CD8-positive, alpha-beta memory T cell (primary cell): ENCODE measurements at places on chromosomes 5 and 9.

DNA sequence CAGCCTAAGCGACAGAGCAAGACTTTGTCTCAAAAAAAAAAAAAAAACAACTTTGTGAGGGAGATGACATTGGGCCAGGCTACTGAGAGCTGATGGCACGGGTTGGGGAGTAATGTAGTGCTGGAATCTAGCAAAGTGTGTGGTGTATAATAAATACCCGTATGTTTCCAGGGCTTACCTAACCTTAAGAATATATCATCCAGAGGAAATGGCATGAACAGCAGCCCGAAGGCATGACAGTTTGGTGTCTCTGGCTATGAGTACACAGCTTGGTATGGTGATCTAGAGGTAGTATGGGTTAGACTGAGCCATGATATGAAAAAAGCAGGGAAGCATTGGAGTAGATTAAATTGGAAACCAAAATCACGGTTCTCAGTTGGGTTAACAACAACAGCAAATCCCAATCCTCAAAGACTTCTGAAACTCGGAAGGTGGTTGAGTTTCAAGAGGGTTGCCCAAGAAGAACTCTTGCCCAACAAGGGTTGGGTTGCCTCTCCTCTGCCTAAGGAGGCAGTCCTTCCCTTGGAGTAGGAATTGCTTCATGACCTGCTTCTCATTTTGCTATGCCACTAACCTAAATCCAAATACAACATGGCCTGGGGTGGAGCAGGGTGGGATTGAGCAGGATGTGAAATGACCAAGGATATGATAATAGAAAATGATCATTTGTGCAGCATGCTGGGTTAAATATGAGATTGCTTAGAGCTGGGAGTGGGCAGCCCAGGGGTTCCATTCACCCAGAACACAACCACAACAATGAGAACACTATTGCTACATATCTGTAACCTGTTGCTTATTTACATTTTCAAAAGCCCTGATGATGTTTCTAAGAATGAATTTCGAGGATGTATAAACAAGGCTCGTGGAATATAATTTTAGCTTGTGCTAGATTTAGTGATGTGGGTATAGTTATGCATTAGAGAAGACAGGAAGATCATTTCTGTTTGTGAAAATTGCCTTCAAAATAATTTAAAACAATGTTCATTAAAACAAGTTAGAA, 64.6 kb upstream of the ZFR start:
- DNase-seq: no peak

DNA sequence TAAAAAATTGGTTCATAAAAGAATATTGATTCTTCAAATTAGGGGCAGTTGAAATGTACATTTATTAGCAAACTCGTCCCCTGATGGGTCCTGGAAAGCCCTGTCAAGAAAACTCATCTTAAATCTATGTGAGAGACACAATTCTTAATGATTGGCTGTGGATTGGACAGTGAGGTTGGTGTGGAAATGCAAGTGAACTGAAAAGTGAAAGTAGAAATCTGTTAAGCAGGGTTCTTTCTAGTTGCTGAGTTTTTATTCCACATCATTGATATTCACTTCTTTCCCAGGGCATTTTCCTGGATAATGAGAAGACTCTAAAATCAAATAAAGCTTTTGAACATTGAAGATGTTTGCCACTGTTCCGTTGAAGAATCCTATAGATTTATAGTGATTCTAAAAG, 292.4 kb downstream of the MAST4 start:
- no peak for DNase-seq

GRCh38 chr5:72817076-72817481, 618 bp downstream of the TNPO1 start:
- no peak for DNase-seq

DNA sequence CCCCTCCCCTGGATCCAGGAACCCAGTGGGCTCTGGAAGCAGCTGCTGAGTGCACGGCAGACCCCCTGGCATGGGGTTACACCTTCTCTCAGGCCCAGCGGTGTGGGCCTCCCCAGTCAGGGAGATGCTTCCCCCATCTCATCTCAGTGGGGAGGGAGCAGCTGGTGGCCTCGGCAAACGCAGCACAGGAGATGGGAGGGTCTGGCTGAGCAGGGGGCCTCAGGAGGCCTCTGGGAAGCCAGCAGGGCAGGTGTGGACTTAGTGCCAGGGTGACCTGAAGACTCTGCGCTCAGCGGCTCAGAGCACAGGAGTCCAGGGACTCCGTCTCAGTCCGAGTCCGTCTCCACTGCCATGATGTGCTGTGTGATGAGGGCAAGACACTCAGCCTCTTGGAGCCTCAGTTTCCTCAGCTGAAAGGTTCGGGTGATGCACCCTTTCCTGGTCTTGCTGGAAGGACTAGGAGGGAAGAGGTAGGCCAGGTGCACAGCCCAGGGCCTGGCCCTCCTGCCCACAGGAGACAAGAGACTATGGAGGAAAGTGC, 100.6 kb downstream of the GTF3C4 start:
- no peak for DNase-seq

- no peak for DNase-seq
These were observed 138.0 kb downstream of the NUDT12 start for GRCh38 chr5:103424453-103425205.

DNA sequence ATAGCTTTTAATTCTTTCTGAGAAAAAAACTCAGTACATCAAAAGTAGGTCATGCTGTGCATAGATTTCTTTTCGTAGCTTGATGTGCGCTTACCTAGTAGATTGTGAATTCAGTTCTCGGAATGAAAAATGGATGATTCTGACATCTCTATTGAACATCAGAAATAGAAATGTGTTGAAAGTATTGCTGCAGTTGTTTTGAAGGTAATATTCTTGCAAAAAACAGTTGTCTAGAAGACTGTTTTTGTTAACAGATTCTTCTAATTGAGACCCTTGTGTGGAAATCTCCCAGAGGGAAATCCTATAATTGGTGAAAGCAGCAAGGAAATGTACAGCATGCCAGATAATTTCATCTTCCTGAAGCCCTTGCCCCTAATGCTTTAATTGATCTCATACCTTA, 54.5 kb downstream of the MACIR start:
- no peak for DNase-seq

DNA sequence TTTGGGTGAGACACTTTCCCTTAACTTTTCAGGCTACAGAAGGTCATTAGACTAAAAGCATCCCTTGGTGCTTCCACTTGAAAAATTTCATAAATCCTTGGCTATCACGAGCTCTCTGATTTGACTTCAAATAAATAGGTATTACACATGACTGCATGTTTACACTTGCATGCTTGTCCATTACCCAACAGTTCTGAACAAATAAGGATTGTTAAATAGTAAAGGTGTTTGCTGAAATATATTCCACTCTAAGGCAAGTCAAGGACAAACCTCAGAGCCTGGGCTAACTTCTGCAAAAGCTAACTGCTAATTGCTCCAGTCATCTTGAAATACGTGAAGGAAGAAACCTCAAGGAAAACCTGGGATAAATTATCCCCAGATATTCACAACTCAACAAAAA, 14.5 kb downstream of the FBXW2 start:
- no peak for DNase-seq

DNA sequence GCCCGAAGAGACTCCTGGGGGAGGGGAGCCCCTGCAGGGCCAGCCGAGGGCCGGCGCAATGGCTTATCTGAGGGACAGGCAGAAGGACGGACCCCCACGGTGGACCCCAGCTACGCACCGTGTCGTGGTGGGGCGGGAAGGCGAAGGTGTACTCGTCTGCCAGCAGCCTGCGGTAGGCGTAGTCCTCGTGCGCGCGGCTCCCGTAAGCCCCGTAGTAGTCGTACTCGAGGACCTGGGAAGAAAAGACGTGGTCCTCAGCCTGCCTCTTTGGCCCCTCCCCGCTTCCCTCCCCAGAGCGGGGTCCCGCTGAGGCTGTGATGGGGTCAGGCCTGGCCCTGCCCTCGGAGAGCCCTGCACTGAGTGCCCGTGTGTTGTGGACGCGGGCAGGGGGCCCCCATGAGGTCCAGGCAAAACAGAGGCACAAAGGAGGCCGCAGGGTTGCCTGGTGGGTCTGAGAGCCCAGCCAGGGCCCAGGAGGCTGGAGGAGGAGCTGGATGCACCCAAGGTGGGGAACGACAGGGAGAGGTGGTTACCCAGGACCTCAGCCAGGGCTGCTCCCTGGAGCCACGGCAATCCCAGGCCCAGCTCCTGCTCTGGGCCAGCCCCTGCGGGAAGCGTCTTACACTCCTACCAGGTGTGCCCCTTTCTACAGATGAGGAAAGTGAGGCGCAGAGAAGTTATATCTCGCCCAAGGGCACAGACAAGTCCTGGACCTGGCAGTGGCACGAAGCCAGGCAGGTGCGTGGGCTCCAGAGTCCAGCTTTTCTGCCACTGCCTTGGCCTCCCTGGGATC, 35.2 kb downstream of the SARDH start:
- no peak for DNase-seq

DNA sequence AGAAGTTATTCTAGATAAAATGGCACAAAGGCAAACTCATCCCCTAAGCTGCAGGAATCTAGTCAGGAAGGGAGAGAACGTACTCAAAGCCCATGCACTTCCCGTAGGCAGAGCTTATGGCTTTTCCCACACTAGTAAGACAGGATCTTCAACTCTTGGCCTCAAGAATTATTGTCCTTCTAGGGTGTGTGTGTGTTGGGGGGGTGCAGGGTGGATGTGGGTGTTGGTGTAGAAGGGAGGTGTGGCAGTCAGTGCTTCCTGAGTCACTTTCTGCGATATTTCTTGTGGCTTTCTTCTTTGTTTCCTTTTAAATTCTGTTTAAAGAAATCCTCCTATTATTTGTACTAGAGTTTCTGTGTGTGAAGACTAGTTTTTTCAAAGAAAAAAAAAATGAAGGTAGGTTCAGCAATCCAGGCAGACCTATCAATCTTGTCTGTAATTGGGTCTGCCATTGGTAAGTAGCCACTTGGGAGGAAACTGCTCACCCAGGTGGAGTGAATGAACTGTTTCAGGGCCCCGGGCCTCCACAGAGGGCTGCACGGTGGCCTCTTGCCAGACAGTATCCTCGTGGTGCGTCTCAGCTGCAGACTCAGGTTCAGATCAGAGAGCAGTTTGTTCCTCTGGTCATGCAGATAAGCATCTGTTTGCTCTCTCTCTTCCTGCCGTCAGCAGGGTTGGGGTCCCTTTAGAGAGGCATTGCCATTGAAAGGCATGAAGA, 131.9 kb downstream of the NPR3 start:
- DNase-seq: no peak

DNA sequence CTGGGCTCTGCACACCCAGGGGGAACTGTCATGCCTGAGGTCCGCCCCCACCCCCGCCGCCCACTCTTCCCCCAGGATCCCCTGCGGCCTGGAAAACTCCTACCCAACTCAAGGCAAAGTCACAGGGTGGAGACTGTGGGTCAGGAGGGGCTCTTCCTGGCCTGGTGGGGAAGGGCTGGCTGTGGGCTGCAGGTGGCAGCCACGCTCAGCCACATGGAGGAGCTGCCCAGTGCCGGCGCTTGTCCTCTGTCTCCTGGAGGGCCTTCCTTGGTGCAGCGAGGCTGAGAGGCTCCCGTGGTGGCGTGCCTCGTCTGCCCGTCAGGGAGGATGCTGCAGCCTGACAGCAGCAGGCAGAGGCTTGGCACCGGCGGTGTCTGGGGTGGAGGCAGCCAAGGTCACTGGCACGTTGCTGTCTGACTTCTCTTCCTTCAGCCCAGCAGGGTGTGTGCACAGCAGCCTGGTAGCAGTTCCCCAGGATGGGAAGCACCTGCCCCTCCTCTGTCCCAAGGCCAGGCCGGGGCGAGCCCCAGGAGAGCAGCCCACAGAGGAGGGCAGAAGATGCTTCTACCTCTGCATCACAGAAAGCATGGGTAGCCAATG, 78.1 kb downstream of the ADAMTS2 start:
- DNase-seq: no peak

DNA sequence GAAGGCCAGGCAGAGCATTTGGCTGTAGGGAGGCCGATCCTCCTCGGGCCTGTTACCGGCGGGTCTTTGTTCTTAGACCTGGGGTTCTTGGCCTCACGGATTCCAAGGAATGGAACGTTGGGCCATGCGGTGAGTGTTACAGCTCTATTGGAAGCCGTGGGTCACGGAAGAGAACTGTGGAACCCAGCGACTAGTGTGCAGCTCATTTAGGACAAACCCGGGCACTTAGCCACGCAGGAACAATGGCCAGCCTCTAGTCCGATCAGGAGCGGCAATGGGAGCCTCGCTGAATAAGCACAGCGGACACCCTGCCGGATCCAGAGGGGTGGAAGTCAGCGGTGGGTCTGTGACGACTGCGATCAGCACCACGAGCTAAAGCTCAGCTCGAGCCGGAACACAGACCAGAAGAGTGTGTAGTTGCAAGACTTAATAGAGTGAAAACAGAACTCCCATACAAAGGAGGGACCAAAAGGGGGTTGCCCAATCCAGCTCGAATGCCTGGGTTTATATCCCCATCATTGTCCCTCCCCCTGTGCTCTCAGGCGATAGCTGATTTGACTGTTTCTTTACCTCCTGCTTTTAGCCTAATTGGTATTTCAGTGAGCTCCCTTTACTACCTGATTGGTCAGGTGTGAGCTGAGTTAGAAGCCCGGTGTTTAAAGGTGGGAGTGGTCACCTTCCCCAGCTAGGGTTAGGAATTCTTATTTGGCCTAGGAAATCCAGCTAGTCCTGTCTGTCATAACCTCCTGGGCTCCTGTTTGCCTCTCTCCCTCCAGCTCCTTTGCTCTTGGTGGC, 53.7 kb upstream of the RPL26L1 start:
- DNase-seq: no peak

DNA sequence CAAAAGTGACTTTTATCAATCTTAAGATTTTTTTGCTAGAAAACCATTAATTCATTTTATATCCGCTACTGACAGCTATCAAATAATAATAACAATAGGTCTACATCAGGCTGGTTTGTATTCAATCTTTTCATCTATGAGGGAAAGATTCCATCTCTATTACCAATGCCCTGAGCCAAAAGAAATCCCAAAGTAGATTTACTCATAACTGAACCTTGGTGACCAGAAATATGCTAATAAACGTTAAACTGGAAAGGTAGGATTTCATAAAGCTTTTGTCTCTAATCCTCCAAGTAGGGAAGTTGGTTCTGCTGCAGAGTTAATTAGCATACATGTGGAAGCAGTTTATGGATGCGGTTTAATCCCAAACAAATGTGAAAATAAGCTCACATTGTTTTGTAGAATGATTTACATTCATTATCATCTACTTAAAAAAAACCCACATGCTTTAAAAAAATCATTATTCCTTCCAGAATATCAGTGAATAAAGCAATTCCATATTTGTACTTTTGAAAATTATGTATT, 715.5 kb downstream of the CETN3 start:
- no peak for DNase-seq

DNA sequence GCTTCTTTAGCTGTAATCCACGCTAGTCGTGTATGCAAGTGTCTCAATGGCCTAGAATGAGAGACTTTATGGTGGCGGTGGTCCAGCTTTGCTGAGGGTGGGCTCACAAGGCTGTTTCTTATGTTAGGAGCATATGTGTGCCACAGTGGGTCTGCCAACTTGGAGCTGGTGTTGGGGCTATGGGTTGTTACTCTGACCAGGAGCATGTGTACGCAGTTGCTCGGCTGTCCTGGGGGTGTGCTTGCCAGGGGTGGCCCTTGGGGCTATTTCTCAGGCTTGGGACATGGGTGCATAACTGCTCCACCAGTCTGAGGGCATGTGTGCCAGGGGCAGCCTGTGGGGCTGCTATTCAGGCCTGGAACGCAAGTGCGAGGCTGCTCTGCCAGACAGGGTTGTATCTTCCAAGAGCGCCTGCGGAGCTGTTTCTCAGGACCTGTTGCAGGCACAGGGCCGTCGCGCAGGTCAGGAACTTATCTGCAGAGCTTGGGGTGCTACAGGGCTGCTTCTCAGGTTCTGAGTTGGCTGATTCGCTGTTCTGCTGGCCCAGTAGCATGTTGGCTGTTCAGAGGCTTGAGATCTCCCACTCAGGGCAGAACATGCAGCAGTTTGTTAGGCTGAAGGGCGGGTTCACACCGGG, 187.9 kb upstream of the TLX3 start:
- DNase-seq: no peak

GRCh38 chr9:128321879-128322403, 306 bp downstream of the TRUB2 start:
- no peak for DNase-seq
